ENCODE measurements at places on chromosomes 5 and 9. TPM values are rescaled to one million over a fixed set of nuclear protein-coding genes. Genes with fewer than 3 reads are reported as not detected.

Gene ADAMTSL2
- 4.8 TPM for total RNA-seq

Gene SLC46A2
- not detected for total RNA-seq

Gene MAMDC2
- total RNA-seq: 0.30 TPM

Gene BBLN
- total RNA-seq: 40.9 TPM

Gene SHISAL2B
- total RNA-seq: not detected

Gene DYNC2I2
- 25.2 TPM for total RNA-seq

All from smooth muscle cell of the umbilical artery (primary cell).